Heart left ventricle (tissue), 16 donors: ENCODE measurements at places on chromosomes 5 and 9.
A peak's percentile ranks its signal among the peaks of the same experiment; 100 is the strongest.

DNA sequence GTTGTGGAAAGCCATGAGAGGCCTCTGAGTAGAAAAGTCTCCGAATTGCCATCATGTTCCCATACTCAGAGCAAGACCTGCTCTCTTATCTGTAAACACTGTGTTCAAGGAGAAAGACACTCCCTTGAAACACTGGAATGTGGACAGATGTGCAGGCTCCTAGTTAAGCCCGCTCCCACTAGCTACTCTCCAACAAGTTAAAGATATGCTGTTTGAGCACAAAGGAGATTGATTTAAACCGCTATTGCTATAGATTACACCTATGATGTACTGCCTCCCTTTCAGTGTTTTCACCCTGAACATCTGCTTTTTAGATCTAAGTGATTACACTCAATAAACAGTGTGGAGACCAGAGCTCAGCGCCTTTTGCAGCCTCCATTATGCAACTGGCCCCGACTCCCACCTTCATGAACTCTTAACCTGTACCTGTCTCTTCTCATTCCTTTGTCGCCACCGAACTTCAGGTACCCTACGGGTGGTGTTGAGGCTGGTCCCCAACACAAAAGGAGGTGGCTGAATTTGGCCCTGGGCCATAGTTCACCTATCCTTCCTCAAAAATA, 47.5 kb downstream of the TMEM245 start:
- no peak for DNase-seq

DNA sequence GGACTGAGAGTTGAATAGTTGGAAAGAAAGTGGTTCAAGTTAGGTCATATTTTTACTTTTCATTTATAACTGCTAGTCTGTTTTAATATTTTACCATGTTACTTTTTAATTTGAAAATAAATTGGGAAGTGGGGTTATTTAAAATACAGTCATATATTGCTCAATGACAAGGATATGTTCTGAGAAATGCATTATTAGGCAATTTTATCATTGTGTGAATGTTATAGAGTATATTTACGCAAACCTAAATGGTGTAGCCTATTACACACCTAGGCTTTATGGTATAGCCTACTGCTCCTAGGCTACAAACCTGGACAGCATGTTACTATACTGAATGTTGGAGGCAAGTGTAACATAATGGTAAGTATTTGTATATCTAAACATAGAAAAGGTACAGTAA, 5.2 kb downstream of the CCDC152 start:
- no peak for DNase-seq

DNA sequence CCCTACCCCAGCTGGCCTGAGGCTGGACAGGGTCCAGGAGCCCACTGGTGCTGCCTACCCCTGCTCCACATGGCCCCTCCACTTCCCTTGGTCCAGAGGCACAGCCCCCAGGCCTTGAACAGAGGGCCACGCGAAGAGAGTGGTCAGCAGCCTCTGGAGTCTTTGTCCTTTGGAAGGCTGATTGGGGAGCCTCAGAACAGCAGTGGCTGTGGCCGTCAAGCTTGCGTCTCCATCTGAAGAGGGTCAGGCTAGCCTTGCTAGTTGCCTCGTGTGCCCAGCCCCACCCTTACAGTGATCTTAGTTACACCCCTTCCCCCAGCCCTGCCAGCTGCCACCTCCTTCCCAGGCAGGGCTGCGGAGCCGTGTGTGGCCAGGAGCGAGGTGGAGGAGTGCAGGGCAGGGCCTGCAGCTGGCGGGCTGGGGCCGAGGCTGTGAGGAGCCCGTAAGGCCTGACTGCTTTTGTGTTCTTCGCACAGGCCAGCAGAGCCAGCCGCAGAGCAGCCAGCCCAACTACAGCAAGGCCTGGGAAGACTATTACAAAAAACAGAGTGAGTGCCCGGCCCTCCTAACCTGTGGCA, 30.1 kb upstream of the PRDM12 start:
- DNase-seq: no peak

GRCh38 chr5:39713250-39713916, 288.6 kb upstream of the DAB2 start:
- no peak for DNase-seq

DNA sequence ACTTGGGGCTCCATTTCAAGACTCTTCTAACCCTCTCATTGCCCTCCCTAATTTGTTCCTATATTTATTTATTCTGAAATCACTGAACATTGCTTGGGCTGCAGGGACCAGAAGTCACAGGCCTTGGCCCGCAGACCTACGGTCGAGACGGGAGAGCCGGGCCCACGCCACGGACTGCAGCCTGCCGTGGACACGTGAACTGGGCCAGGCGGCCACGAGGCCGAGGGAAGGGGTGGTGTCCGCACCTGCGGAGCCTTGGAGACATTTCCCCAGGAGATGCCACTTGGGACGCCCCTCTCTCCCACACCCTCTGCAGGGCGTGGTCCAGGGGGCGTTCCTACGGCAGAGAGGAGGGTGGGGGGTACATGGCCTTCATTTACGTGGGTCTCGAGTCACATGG, 463.9 kb downstream of the ICE1 start:
- DNase-seq: no peak

DNA sequence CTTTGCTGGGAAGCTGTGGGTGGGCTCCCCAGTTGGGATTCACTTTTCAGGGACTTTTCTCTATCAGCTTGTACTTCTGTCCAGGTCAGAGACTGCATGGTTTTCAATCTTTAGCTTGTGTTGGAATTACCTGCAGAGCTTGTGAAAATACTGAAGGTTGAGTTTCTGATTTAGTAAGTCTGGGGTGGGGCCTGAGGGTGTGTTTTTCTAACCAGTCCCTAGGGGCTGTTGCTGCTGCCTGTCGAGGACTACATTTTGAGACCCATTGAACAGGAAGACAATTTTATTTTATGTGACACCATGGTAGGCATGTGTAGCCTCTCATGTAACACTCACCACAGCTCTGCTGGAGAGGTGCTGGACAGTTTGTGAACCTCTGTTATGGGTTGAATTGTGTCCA, 14.7 kb upstream of the MLANA start:
- no peak for DNase-seq

DNA sequence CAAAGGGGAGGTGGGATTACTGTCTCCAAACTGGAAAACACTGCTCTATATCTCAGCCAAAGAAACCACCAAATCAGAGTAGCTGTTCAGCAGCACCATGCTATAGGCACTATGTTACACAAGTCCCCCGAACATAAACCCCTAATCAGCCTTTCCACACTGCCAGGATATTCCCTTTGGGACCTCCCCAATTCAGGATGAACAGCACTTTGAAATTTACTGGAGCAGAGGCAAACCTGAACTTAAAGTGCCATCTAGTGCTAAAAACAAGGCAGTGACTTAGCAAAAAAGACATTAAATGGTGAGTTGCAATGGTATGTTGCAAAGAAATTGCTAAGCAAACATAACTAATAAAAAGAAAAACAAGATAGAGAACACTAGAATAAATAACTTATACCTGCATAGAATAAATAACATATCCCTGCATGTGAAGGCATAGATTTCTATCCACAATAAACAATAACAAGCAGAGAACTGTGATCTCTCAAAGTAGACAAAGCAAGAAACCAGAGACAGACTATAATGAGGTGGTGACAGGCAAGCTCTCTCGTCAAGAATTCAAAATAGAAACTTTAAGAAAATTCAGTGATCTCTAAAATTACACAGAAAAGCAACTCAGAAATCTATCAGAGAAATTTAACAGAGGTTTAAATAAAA, 584.4 kb upstream of the ACO1 start:
- DNase-seq: no peak

GRCh38 chr9:77019926-77020412, 514 bp downstream of the FOXB2 start:
- DNase-seq: no peak

DNA sequence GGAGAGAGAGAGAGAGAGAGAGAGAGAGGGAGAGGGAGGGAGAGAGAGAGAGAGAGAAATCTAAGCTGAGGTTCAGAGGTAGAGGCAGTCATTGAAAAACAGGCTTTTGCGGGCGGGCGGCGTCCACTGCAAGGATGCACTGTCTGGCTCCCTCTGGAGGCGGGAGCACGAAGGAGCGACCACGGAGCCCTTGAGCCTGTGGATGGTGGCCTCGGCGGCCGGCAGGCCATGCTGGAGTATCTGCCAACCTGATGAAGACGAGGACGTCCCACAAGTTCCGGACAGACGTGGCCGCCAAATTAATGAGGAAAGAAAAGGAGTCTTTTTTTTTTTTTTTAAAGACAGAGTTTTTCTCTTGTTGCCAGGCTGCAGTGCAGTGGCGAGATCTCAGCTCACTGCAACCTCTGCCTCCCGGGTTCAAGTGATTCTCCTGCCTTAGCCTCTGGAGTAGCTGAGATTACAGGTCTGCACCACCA, 2.2 kb upstream of the CCDC125 start:
- peak; percentile 87 for DNase-seq

- DNase-seq: no peak
Observed at GRCh38 chr9:134062461-134063087, 5.3 kb downstream of the BRD3 start.

DNA sequence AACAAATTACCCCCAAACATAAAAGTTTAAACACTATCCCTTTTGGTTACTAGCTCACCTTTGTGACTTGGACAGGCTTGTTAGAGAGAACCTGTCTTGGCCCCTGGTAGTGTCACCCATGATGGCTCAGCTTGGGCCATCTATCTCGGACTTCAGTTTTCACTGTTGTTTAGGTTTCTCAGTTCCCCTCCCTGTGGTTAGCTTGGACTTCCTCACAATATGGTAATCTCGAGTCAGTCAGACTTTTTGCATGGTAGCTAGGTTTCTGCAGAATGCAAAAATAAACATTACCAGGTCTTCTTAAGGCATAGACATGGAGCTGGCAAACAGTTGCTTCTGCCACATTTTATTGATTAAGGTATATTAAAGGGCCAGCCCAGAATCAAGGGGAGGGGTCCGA, 324.3 kb upstream of the RORB start:
- no peak for DNase-seq
